Frontal cortex (tissue), 4 donors: ENCODE measurements at places on chromosomes 11 and 22.

DNA sequence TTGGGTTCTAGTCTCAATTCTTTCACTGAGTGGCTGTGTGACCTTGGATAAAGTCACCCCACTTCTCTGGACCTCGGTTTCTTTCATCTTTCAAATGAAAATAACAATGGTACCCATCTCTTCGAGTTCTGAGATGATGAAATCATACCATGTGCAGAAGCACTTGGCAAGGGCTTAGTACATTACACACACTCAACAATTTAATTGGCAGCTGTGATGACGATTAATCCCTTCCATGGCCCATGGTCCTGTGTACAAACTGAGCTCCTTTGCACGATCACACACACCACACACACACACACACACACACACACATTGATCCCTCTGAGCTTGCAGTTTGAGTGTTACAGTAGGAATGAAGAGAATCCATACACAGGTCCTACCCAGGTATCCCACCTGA, 103.4 kb upstream of the ASPHD2 start:
- DNase-seq = no peak

GRCh38 chr11:36216061-36216615, 73.1 kb downstream of the COMMD9 start:
- no peak for DNase-seq

- DNase-seq = no peak
Measured at GRCh38 chr11:26194881-26195280, 137.0 kb upstream of the ANO3 start.

- no peak for DNase-seq
Measured at GRCh38 chr11:61911128-61911700, 6.2 kb downstream of the RAB3IL1 start.

- DNase-seq = no peak
Measured at GRCh38 chr11:3613998-3614741, 27.6 kb downstream of the ART5 start.
